Naive thymus-derived CD4-positive, alpha-beta T cell (primary cell): ENCODE measurements at places on chromosomes 5 and 9. TPM values are rescaled to one million over a fixed set of nuclear protein-coding genes. Genes with fewer than 3 reads are reported as not detected.

ZNF366 gene
- polyA plus RNA-seq = not detected

CCNO gene
- polyA plus RNA-seq = not detected

SPATA31C1 gene
- not detected for polyA plus RNA-seq

DNA sequence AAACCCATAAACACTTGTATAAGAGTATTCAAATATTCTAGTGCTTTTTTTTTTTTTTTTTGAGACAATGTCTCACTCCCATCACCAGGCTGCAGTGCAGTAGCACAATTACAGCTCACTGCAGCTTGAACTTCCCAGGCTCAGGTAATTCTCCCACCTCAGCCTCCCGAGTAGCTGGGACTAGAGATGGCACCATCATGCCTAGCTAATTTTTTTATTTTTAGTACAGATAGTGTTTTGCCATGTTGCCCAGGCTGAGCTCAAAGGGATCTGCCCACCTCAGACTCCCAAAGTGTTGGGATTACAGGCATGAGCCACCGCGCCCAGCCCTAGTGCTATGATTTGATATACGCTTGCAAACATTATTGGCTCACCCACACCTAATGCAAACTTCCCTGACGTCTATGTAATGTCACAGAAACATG lies 11.8 kb downstream of the IL6ST start:
- peak; percentile 47 for DNase-seq

- DNase-seq = no peak
These were observed 33.4 kb downstream of the ARHGAP26 start for GRCh38 chr5:142803428-142804125.

CTSV gene
- polyA plus RNA-seq = not detected

RFESD gene
- 21.2 TPM for polyA plus RNA-seq

- no peak for DNase-seq
These were observed 6.8 kb downstream of the ZNF608 start for GRCh38 chr5:124739634-124740025.

PCDHA5 gene
- not detected for polyA plus RNA-seq
